COR-L47 (cell line): ENCODE measurements at places on chromosomes 3 and 15.

- DNase-seq: no peak
These were observed 111.5 kb downstream of the RSRC1 start for GRCh38 chr3:158221426-158221825.

DNA sequence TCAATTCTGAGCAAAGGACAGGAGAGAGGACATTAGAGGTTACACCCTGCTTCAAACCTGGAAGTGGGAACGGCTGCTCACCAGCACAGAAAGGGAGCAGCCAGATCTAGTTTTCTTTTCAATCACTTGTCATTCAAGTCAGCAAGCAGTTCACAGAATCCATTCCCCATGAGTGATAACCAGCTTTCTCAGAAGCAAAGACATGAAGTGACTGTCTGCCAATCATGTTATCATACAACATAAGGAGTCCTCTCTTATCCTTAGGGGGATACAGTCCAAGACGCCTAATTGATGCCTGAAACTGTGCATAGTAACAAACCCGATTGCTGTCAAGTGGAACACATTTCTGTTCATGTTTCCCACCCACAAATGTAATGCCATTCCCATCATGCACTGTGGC, 54.7 kb downstream of the FAM98B start:
- no peak for DNase-seq

GRCh38 chr3:63979093-63979885, 44.0 kb downstream of the PSMD6 start:
- DNase-seq: no peak

DNA sequence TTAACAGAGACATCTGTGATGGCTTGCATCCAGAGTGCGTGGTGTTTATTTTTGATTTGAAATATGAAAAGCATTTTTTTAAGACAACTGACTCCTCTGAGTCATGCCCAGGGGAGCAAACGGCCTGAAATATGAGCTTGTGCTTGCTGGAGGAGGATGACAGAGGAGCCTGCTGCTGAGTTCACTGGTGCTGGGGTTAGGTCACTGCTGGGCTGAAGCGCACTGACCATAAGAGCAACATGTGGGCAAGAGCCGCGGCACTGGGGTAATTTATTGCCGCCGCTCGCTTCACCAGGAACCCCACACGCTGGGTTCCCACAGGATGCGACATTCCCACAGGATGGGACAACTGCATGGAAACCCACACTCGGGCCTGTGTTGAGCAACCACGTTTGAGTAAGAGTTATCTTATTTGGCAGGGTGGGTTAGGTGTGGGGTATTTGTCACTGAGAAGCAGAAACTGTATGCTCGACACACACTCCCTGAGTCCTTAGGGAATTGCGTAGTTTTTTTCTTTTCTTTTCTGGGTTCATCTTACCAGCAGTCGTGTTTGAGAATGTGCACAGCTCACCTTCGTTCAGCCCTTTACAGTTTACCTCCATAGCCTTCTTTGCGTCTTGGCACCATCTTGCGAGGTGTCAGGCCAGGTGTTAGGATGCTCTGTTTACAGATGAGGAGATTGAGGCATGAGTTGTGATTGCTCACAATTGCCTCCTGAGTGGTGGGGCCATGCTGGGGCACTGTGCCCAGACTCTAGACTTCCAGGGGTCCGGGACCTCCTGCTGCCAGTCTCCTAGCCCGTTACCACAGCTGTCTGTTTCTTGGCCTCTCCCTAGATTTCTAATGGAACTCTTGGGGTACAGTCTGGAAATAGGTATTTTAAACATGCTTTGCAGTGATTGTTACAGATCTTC, 60.4 kb downstream of the SMAD3 start:
- no peak for DNase-seq

DNA sequence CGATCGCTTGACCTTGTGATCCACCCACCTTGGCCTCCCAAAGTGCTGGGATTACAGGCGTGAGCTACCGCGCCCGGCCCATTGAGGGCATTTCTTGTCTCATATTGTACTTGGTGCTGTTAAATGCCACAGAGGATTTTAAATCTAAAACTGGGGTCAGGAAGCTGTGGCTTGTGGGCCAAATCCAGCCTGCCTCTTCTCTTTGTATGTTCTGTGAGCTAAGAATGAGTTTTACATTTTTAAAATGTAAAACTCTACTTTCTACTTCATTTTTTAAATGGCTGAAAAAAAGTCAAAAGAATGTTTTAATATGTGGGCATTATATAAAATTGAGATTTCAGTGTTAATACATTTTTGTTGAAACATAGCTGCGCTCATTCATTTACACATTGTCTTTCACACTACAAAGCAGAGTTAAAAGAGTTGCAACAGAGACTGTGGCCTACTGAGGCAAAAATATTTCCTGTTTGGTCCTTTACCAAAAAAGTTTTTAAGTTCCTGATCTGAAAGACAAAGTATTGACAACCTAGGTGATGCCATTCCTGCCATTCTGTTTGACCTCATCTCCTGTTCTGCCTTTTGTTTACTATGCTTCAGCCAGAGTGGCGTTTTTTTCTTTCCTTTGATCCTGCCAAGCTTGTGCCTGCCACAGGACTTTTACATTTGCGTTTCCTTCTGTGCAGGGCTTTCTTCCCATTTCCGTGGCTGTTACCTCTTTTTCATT, 50.4 kb downstream of the PDCD6IP start:
- no peak for DNase-seq
